ENCODE measurements at places on chromosomes 13 and 19. TPM values are rescaled to one million over a fixed set of nuclear protein-coding genes. Genes with fewer than 3 reads are reported as not detected.

Gene SYT5
- total RNA-seq: 15.6 TPM

DNA sequence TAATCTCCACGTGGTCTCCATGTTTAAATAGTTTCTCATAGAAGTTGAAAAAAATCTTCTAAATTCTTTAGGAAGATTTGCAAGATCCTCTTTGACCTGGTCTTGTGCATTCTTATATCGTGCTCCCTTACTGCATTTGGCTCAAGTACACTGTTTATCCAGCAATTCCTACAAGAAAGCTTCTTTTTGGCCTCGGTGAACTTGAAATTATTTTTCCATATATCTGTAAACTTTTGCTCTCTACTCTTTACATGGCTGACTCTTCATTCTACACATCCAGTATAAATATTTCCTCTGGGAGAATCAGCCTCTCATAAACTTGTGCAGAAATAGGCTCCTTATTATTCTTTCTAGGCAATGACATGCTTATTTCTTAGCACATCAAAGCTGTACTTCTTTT lies 1457.9 kb upstream of the PRR20A start:
- no peak for DNase-seq

DNA sequence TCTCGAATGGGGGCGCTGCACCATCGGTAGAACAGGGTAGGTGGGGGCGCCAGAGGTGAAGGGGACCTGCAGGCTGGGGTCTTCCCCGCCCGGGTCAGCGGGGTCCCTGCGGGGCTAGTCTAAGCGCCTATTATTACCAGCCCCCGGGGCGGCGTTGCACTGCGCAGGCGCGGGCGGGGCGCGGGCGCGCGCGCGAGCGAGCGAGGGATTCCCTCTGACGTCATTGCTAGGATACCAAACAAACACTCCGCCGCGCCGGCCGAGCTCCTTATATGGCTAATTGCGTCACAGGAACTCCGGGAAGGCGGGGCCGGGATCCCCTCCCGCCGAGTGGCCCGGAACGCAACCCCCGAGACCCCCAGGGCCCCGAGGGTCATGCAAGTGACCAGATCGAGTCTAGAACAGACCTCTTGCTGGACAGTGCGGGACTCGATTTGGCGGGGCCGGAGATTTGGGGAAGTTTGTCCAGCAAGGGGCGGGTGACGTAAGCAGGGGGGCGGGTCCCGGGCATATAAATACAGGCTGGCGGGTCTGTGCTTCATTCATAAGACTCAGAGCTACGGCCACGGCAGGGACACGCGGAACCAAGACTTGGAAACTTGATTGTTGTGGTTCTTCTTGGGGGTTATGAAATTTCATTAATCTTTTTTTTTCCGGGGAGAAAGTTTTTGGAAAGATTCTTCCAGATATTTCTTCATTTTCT lies at the start of gene FOSB:
TSS of gene FOSB (plus strand) at position 541 of the 703 bp plus-strand sequence. CDS start 591 bp downstream, outside the sequence.
- peak; percentile 96 for DNase-seq

DNA sequence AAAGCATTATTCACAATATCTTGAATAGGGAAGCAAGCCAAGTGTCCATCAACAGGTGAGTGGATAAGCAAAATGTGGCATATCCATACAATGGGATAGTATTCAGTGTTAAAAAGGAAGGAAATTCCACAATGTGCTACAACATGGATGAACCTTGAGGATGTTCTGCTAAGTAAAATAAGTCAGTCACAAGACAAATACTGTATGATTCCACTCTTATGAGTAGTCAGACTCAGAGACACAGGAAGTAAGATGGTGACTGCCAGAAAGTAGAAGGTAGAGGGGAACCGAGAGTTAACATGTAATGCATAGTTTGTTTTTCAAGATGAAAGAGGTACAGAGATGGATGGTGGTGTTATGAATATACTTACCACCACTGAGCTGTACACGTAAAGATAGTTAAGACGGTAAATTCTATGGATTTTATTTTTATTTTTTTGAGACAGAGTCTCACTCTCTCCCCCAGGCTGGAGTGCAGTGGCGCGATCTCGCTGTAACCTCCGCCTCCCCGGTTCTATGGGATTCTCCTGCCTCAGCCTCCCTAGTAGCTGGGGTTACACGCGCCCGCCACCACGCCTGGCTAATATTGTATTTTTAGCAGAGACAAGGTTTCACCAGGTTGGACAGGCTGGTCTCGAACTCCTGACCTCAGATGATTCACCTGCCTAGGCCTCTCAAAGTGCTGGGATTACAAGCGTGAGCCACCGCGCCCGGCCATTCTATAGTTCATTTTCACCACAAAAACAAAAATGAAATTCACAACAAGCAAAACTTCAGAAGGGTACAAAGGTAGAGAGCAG lies 1.0 kb upstream of the CHAMP1 start:
- no peak for DNase-seq

GRCh38 chr19:10748927-10749434 lies 31.1 kb downstream of the DNM2 start:
- DNase-seq: peak; percentile 80

- DNase-seq: peak; percentile 86
These were observed 36.3 kb downstream of the SMIM24 start for GRCh38 chr19:3443840-3444694.

All from cerebellum (tissue), 4 donors.